NCI-H1930 (cell line): ENCODE measurements at places on chromosomes 3 and 15.

DNA sequence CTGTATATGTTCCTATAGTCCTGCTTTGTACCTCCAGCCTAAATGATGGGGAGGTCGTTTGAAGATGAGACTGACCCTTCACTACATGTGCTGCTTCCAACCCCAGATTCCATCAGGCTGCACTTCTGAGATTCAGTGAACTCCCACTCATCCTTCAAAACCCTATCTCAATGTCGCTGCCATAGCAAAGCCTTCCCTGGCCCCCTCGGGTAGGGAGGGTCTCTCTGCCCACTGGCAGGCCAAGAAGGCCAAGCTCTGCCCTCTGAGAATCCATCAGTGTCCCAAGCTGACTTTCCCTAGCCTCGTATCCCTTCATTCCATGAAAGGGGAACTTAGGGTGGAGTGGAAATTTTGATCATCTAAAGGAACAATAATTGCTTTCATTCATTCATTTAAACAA, 35.4 kb downstream of the TPRA1 start:
- no peak for DNase-seq

- no peak for DNase-seq
Measured at GRCh38 chr15:81038975-81039607, 38.4 kb downstream of the TLNRD1 start.

DNA sequence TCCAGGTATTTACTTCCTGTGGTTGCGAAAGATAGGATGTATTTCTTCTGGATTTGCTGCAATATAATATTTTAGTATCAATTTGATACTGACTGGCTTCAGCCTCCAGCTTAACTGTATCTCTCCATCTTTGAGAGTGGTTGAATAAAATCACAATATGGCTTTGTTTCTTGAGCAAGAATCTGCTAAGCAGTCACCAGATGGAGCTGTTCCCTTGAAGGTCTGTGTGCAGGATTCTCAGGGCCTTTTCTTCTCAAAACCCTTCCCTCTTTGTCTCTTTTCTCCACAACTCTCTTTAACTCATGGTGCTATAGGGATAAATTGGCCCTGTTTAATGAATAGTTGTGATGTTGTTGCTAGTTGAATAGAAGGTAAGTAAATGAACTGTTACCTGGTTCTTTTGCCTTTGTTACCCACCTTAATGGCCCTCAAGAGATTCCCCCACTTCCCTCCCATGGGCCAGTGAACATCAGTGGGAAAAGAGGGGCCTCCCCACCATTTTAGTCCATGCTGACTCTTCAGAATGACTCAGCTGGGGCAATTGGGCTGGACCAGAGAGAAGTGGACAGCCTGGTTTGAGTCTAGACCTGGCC, 34.8 kb upstream of the RAB6B start:
- DNase-seq = no peak

GRCh38 chr3:133753107-133753778, 7.0 kb downstream of the TF start:
- no peak for DNase-seq

- no peak for DNase-seq
Measured at GRCh38 chr3:193730511-193730910, 137.5 kb downstream of the OPA1 start.

DNA sequence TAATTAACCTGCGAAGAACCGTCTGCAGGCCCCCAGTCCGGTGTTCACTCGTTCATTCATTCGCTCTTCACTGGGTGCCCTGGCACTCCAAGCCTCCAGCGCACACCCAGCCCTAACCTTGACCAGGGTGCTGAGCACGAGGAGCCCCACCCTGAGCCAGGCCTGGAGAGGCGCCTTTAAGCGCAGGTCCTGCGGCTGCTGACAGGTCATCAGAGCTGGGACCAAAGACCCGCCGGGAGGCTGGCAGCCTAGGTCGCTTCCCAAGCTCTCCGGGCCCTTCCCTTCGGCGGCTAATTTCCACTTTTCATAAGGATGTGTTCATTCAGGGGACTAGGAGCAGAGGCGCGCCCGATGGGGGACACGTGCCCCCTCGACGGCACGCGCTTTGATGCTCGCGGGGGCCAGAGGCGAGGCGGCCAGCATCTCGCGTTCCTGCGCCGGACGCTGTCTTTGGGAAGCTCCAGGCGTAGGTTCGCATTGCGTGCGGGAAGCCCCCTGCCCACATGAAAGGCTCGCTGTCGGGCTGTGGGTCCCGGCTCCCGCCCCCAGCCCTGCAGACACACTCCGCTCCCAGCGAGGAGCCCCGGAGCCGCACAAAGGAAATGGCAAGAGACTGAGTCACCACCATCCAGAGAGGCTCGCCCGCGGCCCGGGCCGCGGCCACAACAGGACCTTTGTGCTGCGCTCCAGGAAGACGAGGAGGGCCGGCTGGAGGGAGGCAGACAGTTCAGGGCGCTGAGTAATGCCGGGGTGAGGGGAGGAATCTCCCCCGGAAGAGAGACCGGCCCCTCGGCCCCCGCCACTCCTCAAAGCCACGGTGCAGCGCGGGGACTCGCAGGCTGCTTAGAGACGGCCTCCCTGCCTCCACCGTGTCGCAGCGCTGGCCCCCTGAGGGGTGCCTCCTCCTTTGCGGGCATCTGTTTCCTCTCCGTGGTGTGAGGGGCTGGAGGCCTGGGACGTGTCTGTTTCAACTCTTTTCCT, 266.4 kb upstream of the HES1 start:
- no peak for DNase-seq

DNA sequence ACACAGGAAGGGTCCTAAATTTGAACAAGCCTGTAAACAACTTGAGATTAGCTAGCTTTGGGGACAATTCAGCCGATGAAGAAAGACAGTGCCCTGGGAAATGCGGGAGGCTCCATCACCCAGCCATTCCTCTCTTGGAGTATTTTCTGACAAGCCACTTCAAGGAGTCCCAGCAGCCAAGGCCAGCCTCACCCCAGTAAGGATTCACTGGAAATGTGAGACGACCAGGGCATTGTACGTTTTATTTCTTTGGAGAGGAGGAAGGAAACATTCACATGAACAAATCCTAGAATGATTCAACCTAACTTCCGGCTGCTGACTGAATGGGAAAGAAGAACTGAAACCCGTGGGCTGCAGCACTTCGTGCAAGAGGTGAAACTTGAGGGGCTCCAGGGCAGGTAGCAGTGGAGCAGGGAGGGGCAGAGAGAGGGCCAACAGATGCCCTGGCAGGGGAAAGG, 116.4 kb upstream of the ARHGEF3 start:
- DNase-seq = no peak

- no peak for DNase-seq
Measured at GRCh38 chr3:71579935-71580406, 3.6 kb downstream of the FOXP1 start.

DNA sequence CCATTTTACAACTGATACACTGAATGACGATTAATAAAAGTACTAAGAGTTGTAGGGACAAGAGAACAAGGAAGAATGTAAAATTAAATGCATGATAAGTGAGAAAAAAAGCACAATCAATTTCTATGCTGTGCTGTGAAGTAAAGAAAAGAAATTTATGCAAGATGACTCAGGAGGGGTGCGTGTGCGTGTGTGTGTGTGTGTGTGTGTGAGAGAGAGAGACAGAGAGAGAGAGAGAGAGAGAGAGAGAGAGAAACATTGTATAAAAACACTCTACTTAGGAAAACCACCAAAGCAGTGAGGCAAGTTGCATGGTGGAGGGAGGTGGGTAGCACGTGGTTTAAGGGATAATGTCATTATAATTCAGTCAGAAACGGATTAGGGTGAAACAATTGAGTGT, 580.8 kb upstream of the ALCAM start:
- no peak for DNase-seq

DNA sequence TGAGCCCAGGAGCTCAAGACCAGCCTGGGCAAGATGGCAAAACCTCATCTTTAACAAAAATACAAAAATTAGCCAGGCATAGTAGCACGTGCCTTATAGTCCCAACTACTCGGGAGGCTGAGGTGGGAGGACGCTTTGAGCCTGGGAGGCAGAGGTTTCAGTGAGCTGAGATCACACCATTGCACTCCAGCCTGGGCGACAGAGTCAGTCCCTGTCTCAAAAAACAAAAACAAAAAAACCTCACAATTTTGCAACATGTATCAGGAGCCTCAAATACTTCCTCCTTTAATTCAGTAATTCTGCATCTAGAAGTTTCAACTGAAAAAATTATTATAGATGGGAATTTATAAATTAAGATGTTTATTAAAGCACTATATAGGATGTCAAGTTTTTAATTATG, 1.1 kb downstream of the MRPL47 start:
- DNase-seq = no peak

DNA sequence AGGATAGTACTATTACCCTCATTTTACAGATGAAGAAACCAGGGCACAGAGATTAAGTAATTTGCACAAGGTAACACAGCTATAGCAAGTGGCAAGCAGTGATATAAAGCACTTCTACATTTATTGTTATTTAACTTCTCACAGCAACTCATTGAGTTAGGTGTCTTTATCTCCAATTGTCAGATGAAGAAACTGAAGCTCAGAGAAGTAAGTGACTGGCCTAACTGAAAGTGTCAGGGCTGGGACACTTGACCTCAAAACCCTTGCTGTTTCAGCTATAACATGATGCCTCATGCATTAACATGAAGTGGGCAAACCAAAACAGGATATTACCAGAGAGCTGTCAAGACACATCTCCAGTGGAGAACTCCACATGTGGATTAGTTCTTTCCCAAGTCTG, 65.8 kb upstream of the LEKR1 start:
- DNase-seq = no peak

- no peak for DNase-seq
Measured at GRCh38 chr3:12681943-12682390, 18.1 kb upstream of the RAF1 start.

GRCh38 chr3:136152176-136152843, 43.8 kb downstream of the MSL2 start:
- no peak for DNase-seq

DNA sequence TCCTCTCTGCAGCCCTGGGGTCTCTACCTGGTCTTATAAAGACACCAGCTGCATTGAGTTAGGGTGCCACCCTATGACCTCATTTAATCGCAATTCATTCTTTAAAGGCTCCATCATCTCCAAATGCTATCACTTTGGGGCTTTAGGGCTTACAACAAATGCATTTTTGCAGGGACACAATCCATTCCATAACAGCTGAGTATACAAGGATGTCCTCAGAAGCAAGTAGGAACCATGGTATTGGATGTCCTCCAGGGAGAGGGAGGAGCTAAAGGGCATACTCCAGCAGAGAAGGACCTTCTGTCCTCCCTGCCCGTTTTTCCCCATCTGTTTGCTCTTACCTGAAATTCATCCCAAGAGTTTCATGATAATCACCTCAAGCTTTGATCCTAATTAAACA, 30.3 kb downstream of the UMPS start:
- DNase-seq = no peak

- DNase-seq = no peak
Measured at GRCh38 chr15:49155834-49156627, 632 bp upstream of the COPS2 start.

DNA sequence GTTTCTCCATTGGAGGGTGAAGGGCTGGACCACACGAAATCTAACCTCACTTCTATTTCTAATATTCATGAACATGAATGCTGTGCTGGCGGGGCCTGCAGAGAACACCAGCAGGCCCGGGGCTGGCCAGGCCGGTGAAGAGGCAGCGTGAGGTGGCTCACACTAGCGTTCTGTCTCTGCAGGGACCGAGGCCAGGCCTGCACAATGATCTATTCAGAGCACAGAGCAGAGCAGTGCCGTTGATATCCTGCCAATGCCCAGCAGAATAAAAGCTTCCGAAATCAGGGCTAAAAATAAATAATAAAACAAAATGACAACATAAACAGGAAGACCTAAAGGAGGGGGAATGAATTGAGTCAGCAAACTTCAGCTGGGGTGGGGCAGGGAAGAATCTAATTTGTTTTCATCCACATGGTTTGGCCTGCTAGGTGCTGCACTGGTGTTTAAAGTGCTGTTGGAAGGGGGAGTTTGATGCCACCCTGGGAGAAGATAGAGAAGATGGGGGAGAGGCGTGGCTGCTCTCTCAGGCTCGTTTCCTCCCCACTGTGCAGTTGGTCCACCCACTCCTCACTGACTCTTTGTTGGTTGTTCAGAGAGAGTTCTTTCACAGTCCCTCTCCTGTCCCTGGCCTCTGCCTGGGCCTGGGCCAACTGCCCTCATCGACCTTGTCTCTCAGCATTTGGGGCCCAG, 837.1 kb downstream of the AGBL1 start:
- no peak for DNase-seq
